ENCODE measurements at places on chromosomes 1 and 21.

- H3K27ac ChIP-seq = no peak overlapping the region
- H3K27me3 ChIP-seq = no peaks in the 10 kb centered on the region
- DNase-seq = no peak
- no peaks in the 10 kb centered on the region for H3K36me3 ChIP-seq
Observed at GRCh38 chr1:177329871-177330270, 159.1 kb downstream of the BRINP2 start.

DNA sequence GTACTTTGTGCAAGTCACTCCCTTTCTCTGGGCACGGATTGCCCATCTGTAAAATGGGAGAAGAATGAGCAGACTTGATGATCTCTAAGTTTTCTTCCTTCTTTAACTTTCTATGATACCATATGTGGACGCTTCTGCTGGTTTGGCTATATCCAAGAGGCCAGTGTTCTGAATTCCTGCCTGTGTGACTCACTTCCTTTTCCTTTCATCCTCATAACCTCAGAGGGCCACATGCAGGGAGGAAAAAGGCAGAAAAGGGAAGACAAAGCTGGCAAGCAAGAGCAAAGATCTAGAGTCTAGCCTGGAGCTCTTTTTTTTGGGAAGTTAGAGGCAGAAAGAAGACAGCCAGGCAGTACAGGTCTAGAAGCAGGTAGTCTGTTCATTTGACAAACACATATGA, 151.2 kb downstream of the OMA1 start:
- H3K36me3 ChIP-seq = no peaks in the 10 kb centered on the region
- H3K27ac ChIP-seq = no peak overlapping the region
- no peaks in the 10 kb centered on the region for H3K4me1 ChIP-seq
- H3K27me3 ChIP-seq = no peaks in the 10 kb centered on the region
- DNase-seq = no peak

- H3K4me3 ChIP-seq = no peak overlapping the region
- 0 out of 2 replicates have a peak, but pooled peaks cover 1% of the 10 kb centered on the region for H3K27me3 ChIP-seq
- H3K4me1 ChIP-seq = peaks cover 17% of the 10 kb centered on the region
- no peak overlapping the region for H3K27ac ChIP-seq
- no peaks in the 10 kb centered on the region for H3K36me3 ChIP-seq
Observed at GRCh38 chr1:204628868-204629267, 56.7 kb downstream of the LRRN2 start.

- no peak overlapping the region for H3K4me3 ChIP-seq
- H3K27ac ChIP-seq = no peak overlapping the region
- 0 out of 2 replicates have a peak, but pooled peaks cover 4% of the 10 kb centered on the region for H3K4me1 ChIP-seq
- no peaks in the 10 kb centered on the region for H3K27me3 ChIP-seq
Observed at GRCh38 chr1:99554727-99555126, 91.2 kb upstream of the PALMD start.

DNA sequence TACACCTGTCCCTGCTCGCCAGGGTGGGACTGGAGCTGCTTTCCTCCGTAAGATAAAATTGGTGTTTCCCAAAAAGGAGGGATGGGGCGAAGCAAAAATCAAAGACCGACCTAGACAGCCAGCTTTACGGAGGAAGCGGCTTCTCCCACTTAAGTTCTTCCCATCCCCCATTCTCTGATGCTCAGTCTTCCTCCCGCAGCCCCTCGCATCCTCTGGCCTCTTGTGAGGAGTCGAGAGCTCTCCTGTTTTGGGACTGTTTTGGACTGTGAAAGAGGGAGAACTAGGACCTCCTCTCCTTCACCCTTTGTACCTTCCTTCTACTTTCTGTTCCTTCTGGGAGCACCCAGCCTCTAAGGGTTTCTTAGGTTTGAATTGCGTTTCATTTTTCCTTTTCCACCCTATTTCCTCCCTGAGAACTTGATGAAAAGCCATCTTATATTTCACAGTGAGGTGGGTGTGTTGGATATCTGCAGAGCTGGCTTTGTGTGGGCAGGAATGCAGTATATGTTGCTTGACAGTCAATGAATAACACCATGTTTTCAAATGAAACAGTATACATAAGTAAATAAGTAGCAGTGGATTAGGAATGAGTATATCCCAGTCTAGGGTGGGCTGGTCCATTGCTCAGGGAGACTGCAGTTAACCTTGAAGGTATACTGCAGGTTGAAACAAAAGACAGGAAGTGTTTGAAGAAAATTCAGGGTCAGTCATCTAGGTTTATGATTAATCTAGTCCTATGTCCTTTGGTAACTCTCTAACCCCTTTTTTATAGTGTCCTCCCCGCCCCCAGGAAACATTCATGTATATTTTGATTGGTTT, 848 bp downstream of the CTTNBP2NL start:
- H3K36me3 ChIP-seq = no peaks in the 10 kb centered on the region
- H3K4me1 ChIP-seq = peaks cover 20% of the 10 kb centered on the region
- H3K27ac ChIP-seq = peak overlapping the region; percentile 96

Measured in Caco-2 (cell line).